ENCODE measurements at places on chromosomes 1 and 21. TPM values are rescaled to one million over a fixed set of nuclear protein-coding genes. Genes with fewer than 3 reads are reported as not detected.

Gene FBXO2
- total RNA-seq, result 1.8 TPM

Gene FAM163A
- total RNA-seq, result not detected

Gene NOS1AP
- total RNA-seq, result not detected

Gene AIRE
- not detected for total RNA-seq

Gene KIAA1614
- not detected for total RNA-seq

DNA sequence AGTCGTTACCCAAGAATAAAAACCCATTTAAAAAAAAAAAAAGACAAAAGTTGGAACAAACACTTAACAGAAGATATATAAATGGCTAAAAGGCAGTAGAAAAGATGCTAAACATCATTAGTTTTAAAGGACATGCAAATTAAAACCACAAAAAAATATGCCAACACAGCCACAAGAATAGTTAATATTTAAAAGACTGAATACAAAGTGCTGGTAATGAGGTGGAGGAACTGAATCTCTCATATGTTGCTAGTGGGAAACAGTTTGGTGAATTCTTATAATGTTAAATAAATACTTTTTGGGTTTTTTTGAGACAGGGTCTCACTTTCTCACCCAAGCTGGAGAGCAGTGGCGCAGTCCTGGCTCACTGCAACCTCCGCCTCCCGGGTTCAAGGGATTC, 10.0 kb downstream of the LRRC40 start:
- DNase-seq, result no peak
- H3K4me1 ChIP-seq, result peaks cover 12% of the 10 kb centered on the region
- H3K27me3 ChIP-seq, result no peaks in the 10 kb centered on the region
- H3K36me3 ChIP-seq, result peaks cover 6% of the 10 kb centered on the region
- no peak overlapping the region for H3K27ac ChIP-seq

GRCh38 chr1:27689423-27690173, 17.6 kb upstream of the IFI6 start:
- H3K4me1 ChIP-seq, result peaks cover 16% of the 10 kb centered on the region
- H3K27me3 ChIP-seq, result no peaks in the 10 kb centered on the region
- peak overlapping the region; percentile 51 for H3K27ac ChIP-seq
- H3K4me3 ChIP-seq, result no peak overlapping the region
- DNase-seq, result peak; percentile 40
- H3K36me3 ChIP-seq, result peaks cover 3% of the 10 kb centered on the region

DNA sequence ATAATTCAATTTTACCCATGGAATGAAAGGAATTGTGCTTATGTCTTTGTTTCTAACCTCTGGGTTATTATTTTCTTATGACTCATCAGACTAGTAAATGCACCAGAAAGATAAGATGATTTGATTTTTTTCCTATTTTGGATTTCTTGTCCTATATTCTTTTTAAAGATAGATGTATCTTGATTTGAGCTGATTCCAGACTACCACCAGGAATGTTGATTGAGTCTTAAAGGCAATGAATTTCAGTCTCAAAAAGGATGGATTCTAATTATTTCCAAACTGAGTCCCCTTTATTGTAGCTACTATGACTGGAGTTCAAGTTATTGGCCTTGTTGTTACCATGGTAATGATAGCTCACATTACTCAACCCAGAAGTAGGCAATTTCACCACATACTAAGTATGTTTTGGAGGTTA, 95.8 kb upstream of the RGS4 start:
- peaks cover 4% of the 10 kb centered on the region for H3K27me3 ChIP-seq
- no peak overlapping the region for H3K27ac ChIP-seq
- no peaks in the 10 kb centered on the region for H3K4me1 ChIP-seq

- no peaks in the 10 kb centered on the region for H3K27me3 ChIP-seq
- no peak overlapping the region for H3K27ac ChIP-seq
- H3K4me1 ChIP-seq, result peaks cover 23% of the 10 kb centered on the region
- H3K4me3 ChIP-seq, result no peak overlapping the region
These were observed 25.3 kb downstream of the TMED5 start for GRCh38 chr1:93154898-93155297.

GRCh38 chr1:31605908-31606427, 11.5 kb upstream of the HCRTR1 start:
- no peak overlapping the region for H3K4me3 ChIP-seq
- no peaks in the 10 kb centered on the region for H3K36me3 ChIP-seq

DNA sequence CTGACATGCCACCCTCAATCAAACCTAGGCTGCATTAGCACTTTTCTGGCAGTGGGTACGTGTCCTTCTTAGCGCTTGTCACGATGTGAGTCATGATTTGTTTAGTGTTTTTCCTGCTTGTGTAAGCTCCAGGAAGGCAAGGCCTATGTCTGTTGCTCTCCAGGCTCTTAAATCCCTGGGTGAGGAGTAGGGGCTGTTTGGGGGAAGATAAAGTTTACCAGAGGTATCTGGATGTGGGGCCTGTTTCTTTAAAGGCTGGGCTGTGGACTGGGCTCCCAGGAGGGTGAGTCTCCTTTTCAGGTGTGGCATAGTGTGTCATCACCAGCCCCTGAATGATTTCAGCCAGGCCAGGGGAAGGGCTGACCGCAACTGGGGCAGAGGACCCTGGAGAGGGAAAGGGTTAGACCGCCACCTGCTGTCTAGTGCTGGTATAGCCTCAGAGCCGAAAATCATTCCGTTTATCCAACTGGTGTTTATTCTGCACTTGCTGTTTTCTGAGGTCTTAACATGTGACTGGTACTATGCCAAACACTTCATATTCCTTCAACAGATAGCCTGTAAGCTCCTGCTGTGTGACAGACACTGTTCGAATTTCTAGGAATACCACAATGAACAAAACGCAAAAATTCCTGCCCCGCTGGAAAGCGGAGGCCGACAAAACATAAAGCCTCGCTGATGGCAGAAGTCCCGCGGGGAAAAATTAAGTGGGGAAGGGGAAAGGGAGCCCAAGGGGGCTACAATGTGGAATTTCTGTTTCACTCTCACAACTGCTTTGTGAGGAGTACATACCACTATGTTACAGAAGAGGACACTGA, 9.7 kb downstream of the SERINC2 start:
- no peak overlapping the region for H3K4me3 ChIP-seq
- no peak overlapping the region for H3K27ac ChIP-seq

DNA sequence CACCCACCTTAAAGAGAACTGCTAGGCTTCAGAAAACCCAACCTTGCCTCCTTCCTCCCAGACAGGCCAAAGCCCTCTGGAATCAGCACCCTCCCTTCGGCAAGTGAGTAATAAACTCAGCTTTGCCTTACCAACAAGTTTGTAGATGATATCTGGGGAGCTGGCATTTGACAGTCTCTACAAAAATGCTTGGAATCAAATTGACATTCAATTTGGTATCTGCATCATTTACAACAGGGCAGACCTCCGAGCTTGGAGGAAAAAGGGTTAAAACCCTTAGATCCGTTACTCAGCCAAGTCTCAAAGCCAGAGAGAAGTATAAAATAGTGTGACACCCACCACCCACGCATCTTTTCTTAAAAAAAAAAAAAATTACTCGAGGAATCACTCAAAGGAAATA, 149.3 kb upstream of the EDN2 start:
- H3K4me1 ChIP-seq, result peaks cover 59% of the 10 kb centered on the region
- H3K4me3 ChIP-seq, result no peak overlapping the region
- peak overlapping the region; percentile 66 for H3K27ac ChIP-seq
- no peak for DNase-seq
- no peaks in the 10 kb centered on the region for H3K27me3 ChIP-seq

GRCh38 chr21:36964827-36965719, 1.4 kb downstream of the HLCS start:
- H3K27me3 ChIP-seq, result no peaks in the 10 kb centered on the region
- peak overlapping the region; percentile 84 for H3K4me3 ChIP-seq
- H3K27ac ChIP-seq, result peak overlapping the region; percentile 82
- no peak for DNase-seq
- peaks cover 10% of the 10 kb centered on the region for H3K36me3 ChIP-seq

DNA sequence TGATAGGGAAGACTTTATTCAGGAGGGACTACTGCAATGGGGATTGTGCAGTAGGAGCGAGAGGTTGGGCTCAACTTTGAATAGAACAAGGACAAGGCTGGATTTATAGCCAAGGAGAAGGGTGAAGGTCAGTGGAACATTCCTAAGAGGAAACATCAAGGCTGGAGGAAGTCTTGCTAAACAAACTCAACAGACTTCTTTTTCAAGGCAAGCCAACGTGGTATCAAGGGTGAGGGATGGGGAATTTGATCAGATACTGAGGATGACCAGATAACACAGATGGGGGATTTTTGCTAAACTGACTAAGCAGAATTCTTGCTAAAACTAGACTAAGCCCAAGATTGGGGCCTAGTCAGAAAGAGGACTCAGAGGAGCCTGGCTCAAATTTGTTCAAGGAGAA, 107.3 kb downstream of the DUSP10 start:
- H3K27me3 ChIP-seq, result no peaks in the 10 kb centered on the region
- H3K27ac ChIP-seq, result no peak overlapping the region
- H3K36me3 ChIP-seq, result no peaks in the 10 kb centered on the region
- no peak overlapping the region for H3K4me3 ChIP-seq

DNA sequence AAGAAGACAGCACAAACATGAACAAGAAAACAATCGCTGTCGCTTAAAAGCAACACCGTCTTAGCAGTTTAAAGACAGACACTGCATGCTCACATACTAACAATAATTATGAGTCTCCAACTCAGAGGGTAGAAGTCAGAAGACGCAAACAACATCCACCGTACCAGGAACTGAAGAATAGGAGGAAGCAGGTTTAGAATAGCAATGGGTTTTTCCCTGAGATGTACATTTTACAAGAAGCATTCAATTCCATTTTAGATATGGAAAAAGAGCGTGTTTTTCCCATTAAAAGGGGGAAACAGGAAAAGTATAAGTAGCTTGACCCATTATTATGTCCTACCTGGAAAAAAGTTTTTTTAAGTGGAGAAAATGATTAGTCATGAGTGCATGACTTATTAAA, 34.5 kb upstream of the KCNE1 start:
- peaks cover 3% of the 10 kb centered on the region for H3K36me3 ChIP-seq
- no peak overlapping the region for H3K27ac ChIP-seq
- no peaks in the 10 kb centered on the region for H3K27me3 ChIP-seq
- no peak for DNase-seq
- H3K4me3 ChIP-seq, result no peak overlapping the region

GRCh38 chr1:58726581-58726980, 26.7 kb upstream of the MYSM1 start:
- DNase-seq, result no peak
- no peaks in the 10 kb centered on the region for H3K27me3 ChIP-seq
- H3K36me3 ChIP-seq, result no peaks in the 10 kb centered on the region
- H3K27ac ChIP-seq, result no peak overlapping the region

GRCh38 chr1:48495166-48495565, 23.2 kb upstream of the SPATA6 start:
- no peak overlapping the region for H3K27ac ChIP-seq
- DNase-seq, result no peak
- H3K36me3 ChIP-seq, result no peaks in the 10 kb centered on the region
- no peak overlapping the region for H3K4me3 ChIP-seq
- peaks cover 4% of the 10 kb centered on the region for H3K4me1 ChIP-seq
- H3K27me3 ChIP-seq, result peaks cover 5% of the 10 kb centered on the region

GRCh38 chr1:153447498-153448170, 12.8 kb downstream of the S100A7 start:
- H3K36me3 ChIP-seq, result no peaks in the 10 kb centered on the region
- H3K4me1 ChIP-seq, result no peaks in the 10 kb centered on the region
- H3K27ac ChIP-seq, result no peak overlapping the region
- H3K27me3 ChIP-seq, result peaks cover 27% of the 10 kb centered on the region
